Dorsolateral prefrontal cortex (tissue), 122 donors: ENCODE measurements at places on chromosomes 5 and 9.

DNA sequence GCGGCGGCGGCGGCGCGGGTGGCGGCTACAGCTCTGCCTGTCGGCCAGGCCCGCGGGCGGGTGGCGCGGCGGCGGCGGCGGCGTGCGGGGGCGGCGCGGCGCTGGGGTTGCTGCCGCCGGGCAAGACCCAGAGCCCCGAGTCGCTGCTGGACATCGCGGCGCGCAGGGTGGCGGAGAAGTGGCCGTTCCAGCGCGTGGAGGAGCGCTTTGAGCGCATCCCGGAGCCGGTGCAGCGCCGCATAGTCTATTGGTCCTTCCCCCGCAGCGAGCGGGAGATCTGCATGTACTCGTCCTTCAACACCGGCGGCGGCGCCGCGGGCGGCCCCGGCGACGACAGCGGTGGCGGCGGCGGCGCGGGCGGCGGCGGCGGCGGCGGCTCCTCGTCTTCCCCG lies 296 bp downstream of the ZSWIM6 start:
- peak; percentile 39 for DNase-seq

DNA sequence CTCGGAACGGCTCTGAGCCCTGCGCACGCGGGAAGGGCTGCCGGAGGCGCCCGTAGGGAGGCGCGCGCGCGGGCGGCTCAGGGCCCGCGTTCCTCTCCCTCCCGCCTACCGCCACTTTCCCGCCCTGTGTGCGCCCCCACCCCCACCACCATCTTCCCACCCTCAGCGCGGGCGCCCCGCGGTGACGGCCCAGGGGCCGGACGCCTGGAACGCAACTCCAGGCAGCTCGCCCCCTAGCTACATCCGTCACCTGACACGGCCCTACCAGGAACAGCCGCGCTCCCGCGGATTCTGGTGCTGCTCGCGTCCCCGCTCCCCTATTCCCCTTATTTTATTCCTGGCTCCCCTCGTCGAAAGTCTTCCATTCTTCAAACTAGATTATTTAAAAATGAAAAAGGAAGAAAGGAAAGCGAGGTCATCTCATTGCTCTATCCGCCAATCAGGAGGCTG lies at the start of gene CDKN2B-AS1:
Gene CDKN2B-AS1, plus strand, starts transcription at position 236 of the 450 bp plus-strand sequence.
- peak; percentile 51 for DNase-seq

- DNase-seq: no peak
These were observed 169.2 kb downstream of the AUH start for GRCh38 chr9:91192381-91193086.

- DNase-seq: no peak
These were observed 22.8 kb upstream of the ERBIN start for GRCh38 chr5:65903581-65903980.

- peak; percentile 81 for DNase-seq
These were observed 138.1 kb downstream of the C9orf50 start for GRCh38 chr9:129482521-129483414.

DNA sequence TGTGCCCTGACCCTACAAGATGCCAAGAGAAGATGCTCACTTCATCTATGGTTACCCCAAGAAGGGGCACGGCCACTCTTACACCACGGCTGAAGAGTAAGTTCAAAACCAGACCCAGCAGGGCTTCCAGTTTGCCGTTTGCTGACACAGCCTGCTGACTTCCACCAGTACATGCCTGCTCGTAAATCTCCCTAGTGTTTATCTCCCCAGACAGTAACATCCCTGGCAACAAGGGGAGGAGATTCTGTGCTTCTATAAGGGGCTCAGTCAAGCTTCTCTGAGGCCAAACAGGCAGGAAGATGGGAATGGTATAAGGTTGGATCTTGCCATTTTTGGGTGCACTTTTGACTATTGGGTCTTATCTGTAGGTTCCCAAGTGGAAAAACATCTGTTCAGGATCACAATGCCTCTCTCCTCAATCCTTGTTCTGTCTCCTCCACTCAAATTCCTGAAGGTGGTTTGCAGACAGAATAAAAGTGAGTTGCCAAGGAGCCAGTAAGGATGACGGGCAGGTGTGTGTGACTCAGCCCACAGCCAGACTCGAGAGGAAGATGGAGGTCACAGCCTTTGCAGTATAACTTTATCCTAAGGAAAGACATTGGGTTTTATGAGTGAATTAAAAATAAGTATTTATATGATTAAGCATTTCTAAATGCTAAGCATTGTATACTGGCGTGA lies 1.9 kb downstream of the MLANA start:
- DNase-seq: no peak

GRCh38 chr9:137083394-137084004 lies 3.3 kb upstream of the MAN1B1 start:
- peak; percentile 86 for DNase-seq

- no peak for DNase-seq
These were observed 644.1 kb upstream of the KLF4 start for GRCh38 chr9:108133680-108134079.

- no peak for DNase-seq
These were observed 192.8 kb downstream of the MED10 start for GRCh38 chr5:6185574-6185973.

DNA sequence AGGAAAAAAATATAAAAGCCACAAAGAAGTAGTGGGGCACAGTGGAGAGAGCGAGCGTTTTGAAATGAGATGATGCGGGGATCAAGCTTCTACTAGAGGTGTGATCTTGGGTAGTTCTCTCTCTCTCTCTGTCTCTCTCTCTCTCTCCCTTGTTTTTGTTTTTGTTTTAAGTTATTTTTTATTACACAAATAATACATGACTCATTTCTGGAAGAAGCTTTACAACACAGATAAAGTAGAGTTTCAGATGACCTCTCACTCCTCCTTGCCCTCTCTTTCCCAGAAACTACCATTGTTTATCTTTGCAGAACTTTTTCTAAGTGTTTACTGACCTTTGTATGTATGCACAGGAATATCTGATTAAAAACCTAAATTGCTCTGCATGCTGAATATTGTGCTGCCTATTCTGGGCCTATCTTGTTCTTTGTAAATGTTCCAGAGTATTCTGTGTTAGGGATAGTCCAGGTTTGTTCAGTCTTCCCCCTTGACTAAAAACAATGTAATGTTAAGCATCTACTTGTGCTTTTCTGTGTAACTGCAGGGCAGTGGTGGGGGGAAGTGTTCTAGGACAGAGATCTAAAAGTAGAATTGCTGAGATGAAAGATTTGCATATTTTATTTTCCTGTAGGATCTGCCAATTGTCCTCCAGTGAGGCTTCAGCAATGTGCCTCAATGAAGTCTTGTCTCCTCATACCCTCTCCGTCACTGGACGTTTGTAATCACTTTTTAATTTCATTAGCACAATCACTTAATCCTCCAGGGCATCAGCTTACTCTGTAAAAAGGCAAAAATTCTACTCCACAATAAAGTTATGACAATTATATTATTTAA lies 52.0 kb downstream of the FYB1 start:
- DNase-seq: no peak

DNA sequence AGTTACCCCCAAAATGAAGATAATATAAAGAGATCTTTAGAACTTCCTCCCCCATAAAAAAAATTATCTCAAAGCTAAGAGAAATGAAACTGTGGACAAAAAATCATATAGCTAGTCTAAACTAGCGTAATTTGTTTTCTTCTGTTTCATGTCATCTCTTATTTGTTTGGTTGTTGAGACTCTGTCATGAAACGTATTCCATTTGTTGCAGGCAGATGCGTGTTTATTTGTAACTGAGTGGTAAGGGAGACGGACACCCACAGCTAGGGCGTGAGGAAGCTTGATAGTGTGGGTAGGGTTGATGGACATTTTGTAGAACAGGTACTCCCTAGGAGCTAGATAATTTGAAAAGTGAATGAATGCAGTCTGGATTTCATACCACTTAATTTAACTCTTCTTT lies 41.9 kb downstream of the OSTF1 start:
- DNase-seq: no peak

DNA sequence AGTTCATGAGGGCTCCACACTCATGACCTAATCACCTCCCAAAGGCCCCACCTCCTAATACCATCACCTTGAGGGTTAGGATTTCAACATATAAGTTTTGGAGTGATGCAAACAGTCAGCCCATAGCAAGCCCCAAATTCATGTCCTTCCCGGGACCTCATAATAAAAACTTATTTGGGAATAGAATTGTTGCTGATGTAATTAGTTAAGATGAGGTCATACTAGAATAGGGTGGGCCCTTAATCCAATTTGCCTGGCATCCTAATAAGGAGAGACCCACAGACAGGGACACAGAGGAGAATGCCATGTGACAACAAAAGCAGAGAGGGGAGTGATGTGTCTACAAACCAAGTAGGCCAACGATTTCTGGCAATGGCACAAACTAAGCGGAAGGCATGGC lies 347.1 kb downstream of the ARHGEF28 start:
- DNase-seq: no peak

DNA sequence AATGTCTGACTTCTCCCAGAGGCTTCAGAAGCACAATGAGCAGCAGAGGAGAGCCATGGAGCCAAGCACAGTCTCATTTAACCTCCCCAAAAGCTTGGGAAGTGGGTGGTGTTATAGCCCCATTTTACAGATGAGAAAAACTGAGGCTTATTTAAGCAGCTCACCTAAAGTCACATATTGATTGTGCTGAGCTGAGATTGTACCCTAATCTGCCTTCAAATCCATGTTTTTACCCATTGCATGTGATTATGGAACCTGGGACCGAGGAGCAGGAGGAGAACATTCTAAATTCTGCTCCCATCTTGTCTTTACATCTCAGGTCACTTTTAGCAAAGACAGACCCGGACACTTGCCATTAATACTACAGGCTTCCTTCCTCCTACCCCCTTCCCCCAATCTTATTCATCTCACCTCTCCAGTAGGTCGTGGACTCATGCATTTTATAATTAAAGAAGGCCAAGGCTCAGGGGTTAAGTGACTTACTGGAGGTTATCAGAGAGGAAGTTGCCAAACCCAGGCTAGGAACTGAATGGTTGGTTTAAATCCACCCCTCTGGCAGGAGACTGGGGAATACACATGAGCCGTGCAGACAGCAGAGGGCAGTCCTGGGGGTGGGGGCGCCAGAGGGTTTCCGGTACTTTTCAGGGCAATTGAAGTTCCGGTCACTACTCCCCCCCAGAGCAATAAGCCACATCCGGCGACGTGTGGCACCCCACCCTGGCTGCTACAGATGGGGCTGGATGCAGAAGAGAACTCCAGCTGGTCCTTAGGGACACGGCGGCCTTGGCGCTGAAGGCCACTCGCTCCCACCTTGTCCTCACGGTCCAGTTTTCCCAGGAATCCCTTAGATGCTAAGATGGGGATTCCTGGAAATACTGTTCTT lies 51.0 kb upstream of the IL17B start:
- no peak for DNase-seq

- no peak for DNase-seq
These were observed 17.7 kb upstream of the UBAC1 start for GRCh38 chr9:135978642-135979546.

GRCh38 chr9:33166231-33167083 lies 679 bp downstream of the B4GALT1 start:
- peak; percentile 26 for DNase-seq

DNA sequence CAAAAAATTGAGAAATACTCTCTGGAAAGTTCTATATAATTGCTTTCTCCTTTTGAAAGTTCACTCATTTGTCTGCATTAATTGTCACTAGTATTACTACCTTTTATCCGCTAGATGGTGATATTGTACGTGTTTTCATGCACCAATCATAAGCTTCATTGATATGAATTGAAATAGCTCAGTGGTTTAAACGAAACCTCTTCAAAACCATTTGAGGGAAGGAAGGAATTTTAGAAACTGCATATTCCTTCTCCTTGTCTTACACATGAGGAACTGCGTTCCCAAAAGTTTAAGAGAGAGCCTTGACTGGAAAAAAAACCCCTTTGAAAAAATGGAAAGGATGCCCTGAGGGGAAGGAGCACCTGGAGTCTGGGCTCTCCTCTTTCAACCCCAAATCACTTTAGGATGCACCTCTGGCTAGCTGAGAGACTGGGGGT lies 98.6 kb downstream of the YTHDC2 start:
- no peak for DNase-seq

GRCh38 chr5:169745441-169746146 lies 108.5 kb downstream of the DOCK2 start:
- no peak for DNase-seq

GRCh38 chr5:140977003-140977402 lies 10.7 kb downstream of the PCDHAC2 start:
- DNase-seq: no peak

DNA sequence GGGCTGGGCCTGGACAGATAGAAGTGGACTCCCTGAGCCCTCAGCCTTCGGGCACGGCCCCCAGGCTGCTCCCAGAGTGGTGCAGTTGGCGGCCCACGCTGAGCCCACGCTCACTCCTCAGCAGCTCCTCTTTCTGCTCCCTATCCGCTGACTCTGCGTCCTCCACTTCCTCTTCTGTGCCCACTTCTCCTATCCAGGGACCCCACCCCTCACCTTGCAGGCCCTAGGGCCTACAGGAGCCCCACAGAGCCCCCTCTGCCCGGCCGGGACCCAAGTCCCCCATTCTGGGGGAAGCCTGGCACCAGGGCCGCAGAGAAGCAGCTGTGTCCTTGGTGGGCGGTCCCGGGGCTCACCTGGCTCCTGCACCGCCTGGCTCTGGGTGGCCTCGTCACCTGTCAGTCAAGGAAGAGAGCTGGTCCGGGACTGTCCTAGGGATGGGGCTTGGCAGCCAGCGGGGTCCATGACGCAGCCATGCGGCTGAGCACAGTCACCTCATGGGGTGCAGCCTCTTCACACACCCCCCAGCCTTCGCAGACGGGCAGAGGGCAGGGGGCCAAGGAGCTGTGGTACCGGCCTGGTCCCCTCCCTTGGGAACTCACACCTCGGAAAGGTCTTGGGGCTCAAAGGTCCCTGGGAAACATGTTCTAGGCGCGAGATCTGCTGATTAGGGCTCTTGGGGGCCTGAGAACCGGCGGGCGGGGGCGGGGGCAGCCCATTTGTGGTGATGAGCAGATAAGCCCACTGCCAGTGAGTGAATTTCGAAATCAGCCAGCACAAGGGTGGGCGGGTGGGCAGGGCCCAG lies 5.4 kb upstream of the NRARP start:
- DNase-seq: no peak

DNA sequence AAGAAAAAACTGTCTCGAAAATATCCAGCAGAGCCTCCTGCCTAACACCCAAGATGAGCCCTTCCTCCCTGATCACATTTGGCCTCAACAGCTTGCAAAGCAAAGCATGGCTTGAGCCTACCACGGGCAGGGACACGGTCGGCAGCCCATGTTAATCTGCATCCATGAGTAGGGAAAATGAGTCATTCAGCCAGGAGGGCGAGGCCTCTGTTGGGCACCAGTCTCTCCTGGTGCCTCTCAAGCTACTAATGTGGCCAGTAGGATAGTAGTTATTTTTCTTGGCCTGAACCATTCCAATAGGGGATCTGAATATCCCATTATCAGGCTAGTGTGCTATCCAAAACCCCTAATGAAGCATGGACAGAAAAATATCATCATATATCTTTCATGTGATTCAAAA lies 43.0 kb upstream of the SHB start:
- DNase-seq: no peak
